ENCODE measurements at places on chromosomes 3 and 15.

DNA sequence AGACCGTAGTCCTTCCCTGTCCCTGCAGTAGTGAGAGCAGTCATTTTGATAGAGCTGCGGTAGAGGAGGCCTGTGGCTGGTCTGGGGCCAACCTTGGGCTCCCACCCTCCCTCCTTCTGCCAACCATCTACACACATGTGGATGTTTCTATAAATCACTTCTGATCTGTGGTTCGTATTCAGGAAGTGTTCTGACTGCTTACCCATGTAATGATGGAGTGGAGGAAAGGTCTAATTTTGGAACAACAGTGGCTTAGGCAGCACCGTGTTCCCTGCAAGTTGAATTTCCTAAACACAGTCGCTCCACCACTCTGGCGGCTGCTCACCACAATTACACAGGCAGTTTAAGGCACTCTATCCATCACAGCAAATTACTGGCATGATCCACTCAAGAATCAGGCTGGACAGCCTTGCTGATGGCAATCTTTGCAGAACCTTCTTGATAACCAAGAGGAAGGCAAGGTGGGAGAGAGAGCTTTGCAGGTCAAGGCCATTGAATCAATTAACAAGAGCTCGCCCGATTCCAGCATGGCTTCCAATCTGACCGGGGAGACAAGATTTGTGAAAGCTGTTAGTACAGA is 104.7 kb upstream of the VEPH1 start:
- DNase-seq, result no peak

DNA sequence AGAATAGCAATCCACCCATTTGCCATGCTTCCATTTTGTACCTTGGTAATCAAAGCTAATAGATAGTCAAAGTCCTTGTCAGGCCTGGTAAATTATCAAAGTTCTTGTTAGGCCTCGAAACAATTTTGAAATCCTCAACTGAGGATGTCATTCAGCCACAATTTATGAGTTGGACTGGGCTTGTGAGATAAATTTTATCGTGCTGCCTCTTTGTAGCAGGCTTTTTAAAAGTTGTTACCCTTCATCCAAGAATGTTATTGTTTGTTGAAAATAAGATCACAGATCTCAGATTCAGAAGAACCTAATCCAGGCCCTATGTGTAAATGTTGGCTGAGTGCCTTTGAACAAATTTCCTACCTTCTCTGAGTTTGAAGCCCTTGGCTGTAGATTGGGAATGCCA is 143.3 kb upstream of the PROK2 start:
- DNase-seq, result no peak

GRCh38 chr15:41943543-41944312 is 28.6 kb downstream of the EHD4 start:
- DNase-seq, result no peak

DNA sequence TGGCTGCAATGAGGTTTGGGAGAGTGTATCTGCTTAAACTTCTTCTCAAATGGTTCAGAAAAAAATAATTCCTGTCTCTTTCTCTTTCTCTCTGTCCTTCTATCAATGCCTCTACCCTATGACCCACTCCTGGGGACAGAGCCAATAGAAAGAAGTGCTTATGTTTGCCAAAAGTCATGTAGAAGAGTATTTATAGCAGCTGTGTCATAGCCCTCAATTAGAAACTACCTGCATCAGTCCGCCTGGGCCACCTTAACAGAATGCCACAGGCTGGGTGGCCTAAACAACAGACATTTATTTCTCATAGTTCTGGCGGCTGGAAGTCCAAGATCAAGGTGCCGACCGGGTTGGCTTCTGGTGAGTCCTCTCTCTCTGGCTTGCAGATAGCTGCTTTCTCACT is 92.5 kb downstream of the HMG20A start:
- no peak for DNase-seq

DNA sequence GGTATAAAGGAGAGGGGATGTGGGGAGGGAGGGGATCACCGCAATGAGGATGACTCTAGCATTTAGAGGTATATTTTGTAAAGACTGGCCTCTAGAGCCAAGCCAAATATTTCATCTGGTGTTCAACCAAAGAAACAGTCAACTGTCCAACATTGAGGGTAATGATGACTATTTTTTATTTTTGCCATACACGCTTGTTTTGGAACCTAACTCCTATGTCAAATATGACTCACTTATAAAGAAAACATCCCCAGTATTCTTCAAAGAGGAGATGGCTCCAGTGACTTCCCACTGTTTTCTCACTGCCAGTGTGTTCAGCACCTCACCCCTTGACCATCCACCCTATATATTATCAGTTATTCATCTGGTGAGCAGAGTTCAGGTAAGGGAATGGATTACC is 77.3 kb downstream of the WNT5A start:
- DNase-seq, result no peak

- DNase-seq, result no peak
Measured at GRCh38 chr3:16533928-16534574, 20.6 kb upstream of the RFTN1 start.

DNA sequence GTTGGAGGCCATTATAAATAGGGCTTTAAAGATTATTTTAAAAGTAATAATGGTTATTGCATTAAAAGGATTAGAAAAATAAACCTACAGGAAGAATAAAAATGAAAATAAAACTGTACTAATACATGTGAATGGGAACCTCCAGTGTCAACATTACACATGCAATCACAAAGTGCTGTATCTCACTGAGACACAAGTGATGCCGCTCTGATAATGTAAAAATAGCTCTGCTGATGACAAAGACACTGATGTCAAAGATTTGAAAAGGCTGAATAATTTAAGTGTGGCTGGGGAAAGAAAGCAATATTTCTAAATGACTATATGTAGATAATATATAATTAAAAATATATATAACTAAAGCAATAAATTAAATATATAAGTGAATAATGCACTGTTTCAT is 129.1 kb upstream of the RAP2B start:
- DNase-seq, result no peak

DNA sequence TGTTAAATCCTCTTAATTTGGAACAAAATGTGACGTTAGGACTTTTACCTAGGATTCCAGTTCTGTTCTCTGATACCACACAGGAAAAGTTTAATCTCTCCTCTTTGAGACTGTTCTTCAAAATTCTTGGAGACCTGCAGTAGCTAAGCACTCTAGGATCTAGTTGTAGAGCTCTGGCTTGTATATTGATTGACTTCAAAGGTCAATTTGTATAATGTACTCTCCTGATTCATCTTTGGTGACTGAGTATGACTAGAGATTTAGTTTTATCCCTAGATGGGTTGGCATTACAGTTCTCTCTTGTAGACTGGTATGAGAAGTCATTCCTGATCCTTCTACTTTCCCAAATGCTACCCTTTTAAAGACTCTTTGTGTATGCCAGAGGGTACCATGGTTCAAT is 168.4 kb upstream of the TPRG1 start:
- no peak for DNase-seq

DNA sequence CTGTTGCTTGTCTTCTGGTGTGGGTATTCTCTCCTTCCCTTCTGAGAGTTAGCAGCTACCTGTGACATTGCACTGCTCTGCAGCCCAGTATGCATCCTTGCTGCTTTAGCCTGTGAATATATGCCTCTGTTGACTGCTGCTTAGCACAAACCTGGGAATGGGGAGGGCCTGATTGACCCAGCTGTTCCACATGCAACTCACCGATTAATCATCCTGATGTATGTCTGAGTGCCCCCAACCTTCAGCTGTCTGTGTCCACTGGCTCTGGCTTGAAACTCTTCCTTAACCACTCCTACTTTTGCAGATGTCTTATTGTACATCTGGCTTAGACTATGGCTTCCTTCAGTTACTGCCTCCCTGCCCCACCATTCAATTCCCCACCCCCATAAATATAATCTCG is 119.1 kb downstream of the RASA2 start:
- no peak for DNase-seq

DNA sequence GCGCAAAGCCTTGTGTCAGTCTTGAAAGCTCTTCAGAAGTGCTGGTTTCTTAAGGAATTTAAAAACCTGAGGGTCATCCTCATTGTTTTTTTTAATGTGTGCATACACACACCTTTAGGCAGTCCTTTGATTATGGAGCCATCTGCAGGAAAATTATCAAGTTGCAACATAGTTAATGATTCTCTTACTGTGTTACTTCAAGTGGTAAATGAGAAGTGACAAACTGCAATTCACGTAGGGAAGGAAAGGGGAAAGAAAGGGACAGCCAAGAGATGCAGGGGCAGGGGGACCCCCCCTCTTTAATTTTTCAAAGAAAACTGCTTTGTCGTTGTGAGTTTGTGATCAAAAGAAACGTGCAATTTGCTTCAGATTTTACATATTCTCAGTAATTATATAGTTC is 162.4 kb upstream of the CGNL1 start:
- DNase-seq, result peak; percentile 6

- DNase-seq, result no peak
Measured at GRCh38 chr3:126540342-126540849, 16.4 kb downstream of the CHST13 start.

DNA sequence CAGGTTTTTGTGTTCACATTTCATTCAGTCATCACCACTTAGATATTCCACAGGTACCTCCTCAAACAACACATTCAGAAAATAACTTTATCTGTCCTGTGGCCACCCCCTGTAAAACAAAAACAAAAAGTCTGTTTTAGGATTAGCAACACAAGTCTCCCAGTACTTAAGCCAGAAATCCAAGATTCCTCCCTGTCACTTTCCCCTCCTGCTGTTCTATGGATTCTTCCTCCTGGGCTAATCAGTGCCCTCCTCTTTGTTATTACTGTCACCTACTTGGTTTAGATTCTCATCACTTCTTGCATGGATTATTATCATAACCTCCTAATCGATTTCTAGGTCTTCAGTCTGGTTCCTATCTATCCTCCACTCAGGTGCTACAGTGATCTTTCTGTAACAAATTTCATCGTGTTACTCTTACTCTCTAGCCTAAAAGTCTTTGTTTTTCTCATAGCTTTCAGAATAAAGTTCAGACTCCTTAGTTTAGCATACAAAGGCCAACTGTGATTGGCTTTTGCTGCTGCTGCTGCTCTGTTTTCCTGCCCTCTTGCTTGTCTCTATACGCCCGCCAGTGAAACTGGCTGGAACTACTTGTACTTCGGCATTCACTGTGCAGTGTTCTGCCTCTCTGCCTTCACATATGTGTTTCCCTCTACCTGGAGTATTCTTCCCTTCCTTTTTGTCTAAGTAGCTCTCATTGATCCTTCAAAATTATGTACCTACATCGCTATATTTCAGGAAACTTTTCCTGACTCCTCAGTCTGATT is 32.2 kb downstream of the PPP2R3A start:
- DNase-seq, result no peak

DNA sequence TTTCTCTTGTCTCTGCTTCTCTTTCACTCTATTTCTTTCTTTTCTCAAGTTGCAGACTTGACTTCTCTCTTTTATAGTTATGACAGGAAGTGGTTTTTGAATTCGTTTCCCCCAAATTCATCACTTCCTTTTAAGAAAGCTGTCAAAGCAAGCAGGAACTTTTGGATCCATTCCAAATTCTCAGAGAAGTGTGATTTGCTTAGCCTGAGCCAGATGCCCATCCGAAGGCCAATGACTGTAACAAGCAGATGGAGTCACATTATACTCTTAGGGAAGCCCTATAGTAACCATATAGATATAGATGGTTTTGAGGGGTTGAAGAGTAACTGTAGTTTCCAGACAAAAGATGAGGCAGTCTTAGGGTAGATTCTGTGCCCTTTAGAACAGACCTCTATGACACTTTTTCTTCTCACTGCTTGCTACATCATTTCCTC is 592.0 kb upstream of the KCNMB2 start:
- DNase-seq, result peak; percentile 36

GRCh38 chr3:122148941-122149627 is 34.4 kb upstream of the CASR start:
- no peak for DNase-seq

DNA sequence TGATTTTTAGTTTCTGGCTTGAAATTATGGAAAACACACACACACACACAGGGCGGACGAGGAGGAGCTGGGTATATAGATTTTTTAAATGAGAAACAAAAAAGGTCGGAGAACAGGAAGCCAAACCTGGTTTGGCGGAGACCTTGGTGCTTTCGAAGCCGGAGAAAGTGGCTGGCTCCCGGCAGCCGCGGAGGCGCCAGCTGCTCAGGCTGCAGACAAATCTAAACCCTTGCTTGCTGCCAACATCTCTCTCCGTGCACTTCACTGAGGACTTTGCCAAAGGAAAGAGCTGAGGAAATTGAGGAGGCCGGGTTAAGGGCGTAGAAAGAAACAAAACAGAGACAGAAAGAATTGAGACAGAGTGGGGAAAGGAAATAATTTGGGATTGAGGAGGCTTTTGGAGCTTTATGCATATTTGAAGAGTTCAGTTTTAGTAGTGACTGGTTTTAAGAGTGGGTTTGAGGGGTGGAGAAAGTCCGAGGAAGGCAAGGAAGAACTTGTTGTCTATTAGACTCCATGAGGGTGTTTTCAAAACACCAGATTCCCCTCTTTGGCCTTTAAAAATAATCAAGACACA is 2.2 kb downstream of the ZIC1 start:
- DNase-seq, result no peak

GRCh38 chr3:116939091-116939490 is 229.5 kb downstream of the TUSC7 start:
- no peak for DNase-seq

GRCh38 chr15:33126559-33127290 is 67.8 kb downstream of the FMN1 start:
- peak; percentile 47 for DNase-seq

DNA sequence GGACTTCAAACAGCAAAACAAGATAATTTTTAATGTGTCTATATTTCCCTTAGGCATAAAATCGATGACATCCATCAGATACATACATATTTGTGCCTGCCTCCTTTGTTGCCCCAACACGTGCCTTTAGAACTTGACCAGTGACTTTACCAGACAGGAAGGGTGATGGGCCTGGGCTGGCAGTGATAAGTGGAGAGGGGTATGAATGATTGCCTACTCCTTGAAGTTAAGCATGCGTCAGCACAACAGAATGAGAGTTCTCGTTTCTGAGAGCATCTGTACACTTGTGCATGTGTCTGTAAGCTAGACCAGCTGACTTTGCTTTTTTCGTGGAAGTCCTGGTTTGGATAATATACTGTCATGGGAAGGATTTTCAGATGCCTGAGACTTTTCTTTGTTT is 54.9 kb upstream of the COL6A6 start:
- DNase-seq, result no peak

DNA sequence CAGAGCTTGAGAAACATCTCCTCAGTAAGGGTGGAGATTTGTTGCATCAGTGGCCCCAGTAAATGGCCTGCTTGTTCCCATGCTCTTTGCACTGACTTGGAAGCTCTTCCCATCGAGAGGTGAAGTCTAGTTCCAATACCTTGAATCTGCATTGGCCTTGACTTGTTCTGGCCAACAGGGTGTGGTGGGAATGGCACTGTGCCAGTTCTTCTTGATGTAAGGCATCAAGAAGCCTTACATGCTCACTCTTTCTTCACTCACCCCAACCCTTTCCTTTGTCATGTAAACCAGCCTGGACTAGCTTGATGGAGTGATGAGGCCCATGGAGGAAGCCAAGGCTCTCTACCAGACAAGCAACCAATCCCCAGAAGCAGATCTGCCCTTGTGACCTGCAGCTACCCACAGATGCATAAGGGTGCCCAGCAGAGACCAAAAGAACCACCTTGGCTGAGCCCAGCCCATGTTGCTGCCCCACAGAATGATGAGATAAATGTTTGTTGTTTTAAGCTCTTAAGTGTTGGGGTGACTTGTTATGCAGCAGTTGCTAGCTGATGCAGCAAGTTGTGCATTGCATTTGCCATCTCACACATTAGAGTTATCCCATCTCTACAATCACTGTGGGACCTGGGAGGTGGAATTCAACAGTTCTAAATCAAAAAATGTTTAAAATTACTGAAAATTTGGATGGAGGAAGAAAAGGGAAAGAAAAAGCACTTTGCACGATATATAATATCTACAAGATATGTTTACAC is 11.1 kb upstream of the MGLL start:
- DNase-seq, result no peak

- no peak for DNase-seq
Measured at GRCh38 chr15:69451951-69452691, 497 bp upstream of the RPLP1 start.

All from CD4-positive, alpha-beta T cell treated with Interleukin-15 for 4 hours (primary cell).